Activated CD4-positive, CD25-positive, alpha-beta regulatory T cell (primary cell): ENCODE measurements at places on chromosomes 2 and 18.

DNA sequence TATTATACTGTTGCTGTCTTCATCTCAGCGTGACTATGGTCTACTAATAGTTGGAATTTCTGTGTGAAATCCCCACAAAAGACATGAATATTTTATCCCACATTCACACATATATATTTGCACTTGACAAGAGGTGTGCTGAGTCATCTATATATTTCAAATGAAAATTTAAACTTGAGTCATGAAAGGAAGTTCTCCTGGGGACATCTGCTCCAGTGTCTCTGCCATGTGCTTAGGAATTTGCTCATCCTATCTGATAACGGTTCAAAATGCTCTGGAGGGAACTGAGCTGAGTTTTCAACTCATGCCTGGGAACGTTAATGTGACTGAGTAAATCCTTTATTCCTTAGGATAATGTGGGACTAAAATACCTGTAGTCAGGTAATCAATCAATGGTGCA, 326.2 kb upstream of the MEX3C start:
- no peak for DNase-seq

DNA sequence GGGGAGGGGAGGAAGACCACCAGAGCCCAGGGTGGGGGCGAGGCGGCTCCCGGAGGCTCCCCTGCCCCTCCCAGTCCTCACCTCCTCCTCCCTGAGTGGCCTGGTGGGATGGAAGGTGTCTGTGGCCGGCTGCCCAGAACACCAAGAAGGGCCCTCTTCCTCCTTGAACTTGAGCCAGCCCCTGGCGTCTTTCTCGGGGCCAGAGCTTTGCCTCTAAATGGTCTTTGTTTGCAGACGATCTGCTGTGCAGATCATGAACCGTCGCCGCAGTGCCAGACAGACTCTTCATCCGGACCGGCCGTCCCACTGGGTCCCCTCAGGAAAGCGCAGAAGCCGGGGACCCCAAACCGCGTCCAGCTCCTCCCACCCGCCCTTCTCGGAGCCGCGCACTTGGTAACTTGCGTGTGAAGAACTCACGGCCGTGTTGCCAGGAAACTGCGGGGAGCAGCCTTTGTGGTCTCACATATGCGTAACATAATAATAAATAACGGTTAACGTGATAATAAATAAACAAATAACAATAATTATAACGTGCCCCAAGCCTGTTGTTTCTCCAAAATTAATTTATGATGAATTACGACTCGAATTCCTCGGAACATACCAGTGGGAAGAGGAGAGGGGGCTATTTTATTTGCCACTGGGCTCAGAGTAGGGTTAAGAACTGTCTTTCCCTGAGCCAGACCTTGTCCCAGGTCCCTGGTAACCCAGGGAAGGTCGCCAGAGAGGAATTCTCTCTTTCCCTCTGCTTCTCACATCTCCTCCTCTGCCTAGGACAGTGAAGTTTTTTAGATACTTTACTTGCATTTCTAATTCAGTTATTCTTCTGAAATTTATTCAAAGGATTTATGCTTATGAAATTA, 41.0 kb downstream of the PTGR3 start:
- DNase-seq, result no peak

DNA sequence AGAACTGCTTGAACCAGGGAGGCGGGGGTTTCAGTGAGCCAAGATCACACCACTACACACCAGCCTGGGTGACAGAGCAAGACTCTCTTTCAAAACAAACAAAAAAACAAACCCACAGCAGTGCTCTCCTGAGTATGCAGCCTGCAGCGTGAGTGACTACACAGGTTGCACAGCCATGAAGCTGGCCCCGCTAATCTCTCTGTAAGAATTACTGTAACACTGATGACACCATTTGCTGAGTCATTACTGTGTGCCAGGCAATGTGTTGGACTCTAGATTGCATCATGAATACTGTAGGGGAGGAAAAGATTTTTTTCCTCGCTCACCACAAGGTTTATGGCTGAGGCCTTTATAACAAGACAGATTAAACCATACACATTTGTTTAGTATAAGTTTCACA, 118.6 kb upstream of the ATP8B1 start:
- DNase-seq, result no peak

- no peak for DNase-seq
These were observed 55.1 kb upstream of the IMP4 start for GRCh38 chr2:130287656-130288026.

DNA sequence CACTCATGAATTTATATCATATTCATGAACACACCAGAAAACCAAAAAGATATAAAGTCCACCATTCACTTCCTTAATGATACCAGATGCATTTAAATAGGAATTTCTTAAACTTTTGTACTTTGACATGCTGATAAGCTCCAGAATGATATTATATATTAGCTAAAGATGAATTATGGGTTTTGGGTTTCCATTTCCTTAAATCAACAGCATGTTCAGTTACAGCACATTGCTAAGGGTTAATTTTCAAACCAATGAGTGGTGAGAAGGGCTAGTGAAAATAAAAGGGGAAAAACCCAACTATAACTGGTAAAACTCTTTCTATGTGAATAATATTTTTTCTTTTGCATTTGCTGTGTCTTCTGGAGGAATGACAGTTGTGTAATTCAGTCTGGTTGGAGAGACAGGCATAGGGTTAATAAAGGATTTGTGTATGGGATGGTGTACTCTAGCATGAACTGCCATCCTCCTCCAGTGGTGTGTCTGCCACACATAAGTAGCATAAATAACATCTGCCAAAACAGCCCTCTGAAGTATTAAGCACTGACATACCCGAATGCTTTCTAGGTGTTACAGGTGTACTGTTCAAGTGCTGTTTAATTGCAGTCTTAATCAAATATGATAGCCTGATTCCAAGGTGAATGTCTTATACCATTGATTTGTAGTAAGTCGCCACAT, 19.3 kb upstream of the CPS1 start:
- DNase-seq, result no peak
